ENCODE measurements at places on chromosomes 6 and 20.
A peak's percentile ranks its signal among the peaks of the same experiment; 100 is the strongest.

GRCh38 chr6:170404697-170405096 is 98.1 kb downstream of the FAM120B start:
- no peak for DNase-seq

DNA sequence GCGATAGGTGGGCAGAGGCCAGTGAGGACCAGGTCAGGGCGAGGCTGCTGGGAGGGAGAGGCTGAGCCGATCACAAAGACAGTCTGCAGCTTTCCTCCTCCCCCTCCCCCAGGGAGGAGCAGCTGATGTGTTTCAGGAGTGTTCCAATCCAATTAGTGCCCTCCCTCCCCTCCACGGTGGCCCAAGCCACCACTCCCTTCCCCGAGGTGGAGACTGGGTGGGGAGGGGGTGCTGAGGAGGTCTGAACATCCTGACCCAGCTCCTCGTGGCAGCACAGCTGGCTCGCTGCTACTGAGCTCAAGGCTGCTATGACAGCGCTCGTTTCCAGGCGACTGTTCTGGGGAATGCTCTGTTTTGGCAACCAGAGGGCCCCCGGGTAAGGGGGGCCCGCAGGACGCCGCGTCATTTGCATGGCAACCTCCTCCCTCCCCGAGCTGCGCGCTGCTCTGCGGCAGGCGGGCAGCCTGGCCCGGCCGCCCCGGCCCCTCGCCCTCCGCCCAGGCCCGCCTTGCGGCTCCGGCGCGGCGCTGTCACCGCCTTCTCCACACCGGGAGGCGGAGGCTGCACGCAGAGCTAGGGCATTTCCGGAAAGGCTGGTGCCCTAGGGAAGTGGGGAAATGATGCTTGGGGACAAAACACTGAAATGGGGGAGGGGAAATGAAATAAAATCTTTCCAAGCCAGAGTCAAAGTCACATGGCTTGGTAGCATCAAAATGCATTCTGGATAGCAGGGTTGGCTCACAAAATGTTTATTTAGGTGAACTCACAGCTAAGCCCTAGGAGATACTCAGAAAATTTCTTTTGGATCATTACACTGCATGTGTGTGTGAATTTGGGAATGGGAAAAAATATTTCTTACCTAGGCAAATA is 67.4 kb upstream of the PIM1 start:
- peak; percentile 97 for DNase-seq

GRCh38 chr20:45823949-45824835 is 2.9 kb downstream of the TNNC2 start:
- DNase-seq = peak; percentile 60

DNA sequence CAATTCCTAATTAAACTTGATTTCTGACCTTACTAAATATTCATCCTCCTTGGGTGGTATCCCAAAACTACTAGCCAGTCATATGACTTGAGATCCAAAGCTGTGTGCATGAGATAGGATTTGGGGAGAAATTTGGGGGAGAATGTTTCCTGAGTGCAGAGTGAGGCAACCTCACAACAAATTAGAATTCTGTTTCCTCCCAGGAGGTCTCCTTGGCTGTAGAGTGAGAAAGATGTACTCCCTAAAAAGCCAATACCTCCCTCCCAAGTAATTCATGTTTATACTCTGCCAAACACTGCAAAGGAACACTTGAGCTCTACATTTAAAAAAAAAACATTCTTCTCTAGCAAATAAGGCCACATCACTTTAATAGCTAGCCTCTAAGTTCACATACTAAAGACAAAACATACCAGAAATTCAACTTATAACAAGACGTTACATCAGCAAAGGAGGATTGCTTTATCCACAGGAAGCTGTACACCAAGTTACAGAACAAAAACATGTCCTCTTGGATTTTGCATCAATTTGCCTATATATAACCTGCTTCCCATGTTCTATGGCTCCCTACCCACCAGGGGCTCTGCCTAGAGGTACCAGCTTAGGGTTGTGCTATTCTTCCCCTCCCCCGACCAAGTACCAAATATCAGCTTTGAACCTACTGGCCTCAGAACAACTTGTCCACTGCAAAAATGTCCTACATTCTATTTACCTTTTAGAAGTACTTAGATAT is 15.4 kb upstream of the TMEM30A start:
- no peak for DNase-seq

GRCh38 chr6:35330541-35331119 is 11.7 kb upstream of the PPARD start:
- no peak for DNase-seq

- DNase-seq = no peak
Measured at GRCh38 chr6:24522228-24523176, 27.7 kb downstream of the ALDH5A1 start.

DNA sequence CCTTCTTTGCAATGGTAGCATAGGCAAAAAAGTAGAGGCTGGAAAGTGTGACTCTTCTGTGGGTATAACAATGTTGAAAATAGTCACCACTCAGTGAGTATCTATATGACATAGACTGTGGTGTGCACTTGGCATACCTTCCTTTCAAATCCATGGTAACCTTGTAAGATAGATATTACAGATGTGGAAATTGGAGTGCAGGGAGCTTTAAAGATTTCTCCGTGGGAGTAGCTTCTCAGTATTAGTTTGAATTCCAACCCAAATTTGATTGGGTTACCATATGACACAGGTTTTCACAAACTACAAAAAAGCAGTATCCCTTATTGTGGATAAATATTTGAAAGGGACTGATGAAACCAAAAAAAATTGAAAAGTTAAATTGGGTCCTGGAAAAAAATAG is 163.8 kb downstream of the CLVS2 start:
- DNase-seq = no peak

DNA sequence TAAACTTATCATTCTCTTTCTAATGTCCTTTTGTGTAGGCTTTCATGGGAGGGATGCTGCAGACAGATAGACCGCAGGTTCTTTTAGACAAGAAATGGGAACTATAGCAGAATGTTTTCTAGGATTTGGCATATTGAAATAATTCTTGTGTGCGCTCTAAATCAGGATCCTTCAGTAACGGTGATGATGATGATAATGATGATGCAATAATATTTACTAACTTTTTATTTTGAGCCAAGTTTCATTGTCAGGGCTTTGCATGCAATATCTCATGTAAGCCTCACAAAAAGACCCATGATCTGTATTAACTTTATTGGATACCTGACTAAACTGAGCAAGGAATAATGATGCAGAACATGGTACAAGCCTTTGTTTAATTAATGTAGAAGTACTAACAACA is 280.1 kb downstream of the HAO1 start:
- DNase-seq = no peak

DNA sequence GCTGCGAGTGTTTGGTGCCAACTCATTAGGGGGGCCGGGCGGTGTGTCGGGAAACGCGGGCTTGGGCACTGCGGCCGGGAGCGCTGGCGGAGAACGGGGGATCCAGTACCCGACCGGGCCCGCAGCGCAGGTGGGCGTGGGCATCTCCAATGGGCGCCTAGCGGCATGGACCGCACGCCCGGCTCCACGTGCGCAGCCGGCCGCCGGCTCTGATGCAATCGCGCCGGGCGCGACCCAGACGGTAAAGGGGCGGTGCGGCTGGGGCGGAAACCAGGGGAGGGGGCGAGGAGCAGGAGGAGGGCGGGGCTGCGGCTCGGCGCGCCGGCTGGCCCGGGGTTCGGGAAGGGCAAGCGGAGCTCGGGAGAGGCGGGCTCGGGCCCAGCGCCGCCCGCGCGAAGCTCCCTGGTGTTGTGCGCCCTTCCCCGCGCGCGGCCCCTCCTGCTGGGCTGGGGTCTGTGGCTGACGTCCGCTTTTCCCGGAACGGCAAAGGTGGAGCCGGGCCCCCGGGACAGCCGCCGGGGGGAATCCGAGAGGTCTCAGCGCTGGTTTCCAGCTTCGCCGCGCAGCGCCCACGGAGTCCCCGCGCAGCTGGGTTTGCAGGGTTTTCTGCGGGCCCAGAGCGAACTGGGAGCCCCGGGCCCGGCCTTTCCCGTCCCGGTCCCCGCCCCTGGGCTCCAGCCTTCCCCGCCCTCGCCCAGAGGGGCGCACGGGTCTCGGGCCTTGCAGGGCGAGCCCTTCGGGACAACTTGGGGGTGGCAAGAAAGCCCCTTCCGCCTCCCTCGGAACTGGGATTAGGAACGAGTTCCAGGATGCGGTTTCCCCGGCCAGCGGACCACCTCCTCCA is 867 bp downstream of the MTHFD1L start:
- DNase-seq = peak; percentile 93
